ENCODE measurements at places on chromosomes 6 and 20.
A peak's percentile ranks its signal among the peaks of the same experiment; 100 is the strongest.

DNA sequence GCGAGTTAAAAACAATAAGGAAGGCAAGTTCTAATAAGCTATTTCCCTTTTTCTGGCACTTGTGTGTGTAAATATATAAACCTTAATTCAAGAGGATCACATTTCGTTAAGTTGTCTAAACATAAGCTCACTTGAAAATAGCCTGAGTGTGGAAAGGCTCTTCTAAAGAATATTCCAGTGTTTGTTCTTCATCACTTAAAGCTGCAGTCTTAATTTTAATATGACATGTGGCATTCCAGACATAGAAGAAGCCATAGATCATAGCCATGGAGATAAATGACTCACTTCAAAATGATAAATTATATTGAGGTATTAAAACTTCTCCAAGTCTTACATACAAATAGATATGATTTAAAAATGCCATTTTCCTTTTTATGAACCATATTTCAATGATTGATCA lies 42.1 kb downstream of the IYD start:
- DNase-seq = no peak

DNA sequence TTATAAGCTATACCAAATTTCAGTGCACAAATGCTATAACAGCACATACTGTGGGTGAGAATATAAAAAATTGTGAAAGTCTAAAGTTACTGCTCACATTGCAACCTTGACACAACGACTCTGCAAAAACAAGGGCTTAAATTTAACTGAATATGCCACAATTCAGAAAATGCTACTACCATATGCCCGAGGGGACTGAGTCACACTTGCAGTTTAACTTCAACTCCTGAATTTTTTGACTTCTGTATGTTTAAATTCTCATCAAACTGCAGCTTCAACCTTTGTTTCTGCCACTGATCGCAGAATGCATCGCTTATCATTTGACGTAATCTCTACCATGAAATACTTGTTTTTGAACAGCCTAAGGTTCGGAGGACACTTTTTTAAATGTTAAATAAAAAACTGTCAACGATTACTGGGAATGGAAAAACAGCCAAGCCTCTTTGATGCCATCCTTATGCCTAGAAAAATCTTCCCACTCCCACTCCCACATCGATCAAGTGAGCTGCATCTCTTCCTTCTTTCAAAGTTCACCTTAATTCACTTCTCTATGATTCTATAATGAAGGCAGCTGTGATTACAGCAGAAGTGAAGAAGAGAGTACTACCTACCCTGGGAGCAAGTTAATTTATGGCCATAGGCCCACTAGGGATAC lies 136.5 kb downstream of the ATXN1 start:
- no peak for DNase-seq

- DNase-seq = no peak
Measured at GRCh38 chr20:21384308-21384892, 12.9 kb downstream of the NKX2-4 start.

GRCh38 chr6:34243901-34244884 lies 4.6 kb downstream of the SMIM29 start:
- DNase-seq = peak; percentile 71

GRCh38 chr6:134626086-134626485 lies 308.2 kb upstream of the SGK1 start:
- no peak for DNase-seq

DNA sequence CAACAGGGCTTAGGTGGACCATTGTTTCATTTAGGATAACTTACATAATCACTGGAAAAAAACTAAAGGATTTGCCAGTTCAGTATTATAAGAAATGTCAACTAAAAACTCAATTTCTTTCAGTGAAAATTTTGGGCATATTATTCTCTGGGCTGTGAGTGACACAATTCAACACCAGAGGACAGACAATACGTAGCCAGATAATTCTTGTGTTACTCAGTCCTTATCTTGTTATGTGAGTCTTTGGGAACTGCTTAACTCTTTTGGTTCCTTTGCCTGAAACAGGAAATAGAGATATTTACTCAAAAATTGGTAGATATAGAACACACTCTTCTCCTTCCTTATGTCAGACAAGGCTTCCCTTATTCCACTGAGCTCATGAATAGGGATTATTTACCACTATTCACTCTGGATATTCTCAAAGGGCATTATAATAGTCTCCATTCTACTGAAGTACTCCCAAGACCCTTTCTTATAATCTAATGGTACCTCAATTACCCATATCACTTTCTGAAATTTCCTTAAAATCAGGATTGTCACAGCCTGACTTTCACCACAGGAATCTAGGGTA lies 4.9 kb upstream of the BEND6 start:
- no peak for DNase-seq

DNA sequence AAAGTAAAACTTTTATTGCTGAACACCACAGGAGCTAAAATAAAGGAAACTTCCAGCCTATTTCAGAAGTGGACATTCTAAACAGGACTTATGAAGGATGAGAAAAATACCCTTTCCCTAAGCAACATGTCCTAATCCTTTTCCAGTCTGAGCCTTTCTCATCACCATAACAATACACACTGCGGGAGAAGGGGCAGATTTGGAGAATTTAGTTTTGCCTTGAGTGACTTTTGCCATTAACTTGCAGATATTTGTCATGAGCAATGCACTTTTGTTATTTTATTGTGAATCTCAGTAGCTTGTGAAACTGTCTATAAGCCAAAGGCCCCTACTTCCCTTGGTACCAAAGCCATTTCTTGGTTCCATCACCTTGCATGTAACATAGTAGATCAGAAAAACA lies 53.0 kb upstream of the OLIG3 start:
- DNase-seq = no peak

Measured in activated CD4-positive, alpha-beta T cell treated with anti-CD3 and anti-CD28 coated beads, Interleukin-2, amount 50 U/mL, for 16 hours (primary cell).